ENCODE measurements at places on chromosomes 12 and 14. TPM values are rescaled to one million over a fixed set of nuclear protein-coding genes. Genes with fewer than 3 reads are reported as not detected.

The IPO4 gene
- 29.3 TPM for total RNA-seq

The MFAP5 gene
- total RNA-seq = 10.7 TPM

The PLD4 gene
- 0.39 TPM for total RNA-seq

The FOXN4 gene
- total RNA-seq = not detected

The STAB2 gene
- 0.85 TPM for total RNA-seq

The GLT8D2 gene
- total RNA-seq = 4.4 TPM

The ADGRD1 gene
- total RNA-seq = 2.6 TPM

The TSPAN9 gene
- total RNA-seq = 28.4 TPM

The LRRC10 gene
- total RNA-seq = not detected

The CMKLR1 gene
- total RNA-seq = 10.8 TPM

The SLC5A8 gene
- total RNA-seq = 0.49 TPM

The CNOT2 gene
- total RNA-seq = 86.2 TPM

- peak; percentile 25 for DNase-seq
Measured at GRCh38 chr14:59510966-59511365, 26.6 kb downstream of the JKAMP start.

- DNase-seq = no peak
Measured at GRCh38 chr14:72792051-72792788, 101.7 kb downstream of the DPF3 start.

DNA sequence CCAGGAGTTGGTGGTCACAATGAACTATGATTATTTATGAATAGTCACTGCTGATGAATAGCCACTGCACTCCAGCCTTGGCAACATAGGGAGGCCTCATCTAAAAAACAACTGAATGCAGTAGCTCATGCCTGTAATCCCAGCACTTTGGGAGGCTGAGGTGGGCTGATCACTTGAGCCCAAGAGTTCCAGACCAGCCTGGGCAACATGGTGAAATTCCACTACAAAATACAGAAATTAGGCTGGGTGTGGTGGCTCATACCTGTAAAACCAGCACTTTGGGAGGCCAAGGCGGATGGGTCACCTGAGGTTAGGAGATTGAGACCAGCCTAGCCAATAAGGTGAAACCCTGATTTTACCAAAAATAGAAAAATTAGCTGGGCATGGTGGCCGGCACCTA lies 13.5 kb upstream of the FAM177A1 start:
- DNase-seq = no peak

- no peak for DNase-seq
Measured at GRCh38 chr14:68677476-68677875, 115.4 kb downstream of the ZFP36L1 start.

GRCh38 chr14:76698631-76699030 lies 62.6 kb upstream of the VASH1 start:
- no peak for DNase-seq

GRCh38 chr12:106108185-106108835 lies 30.4 kb downstream of the NUAK1 start:
- DNase-seq = peak; percentile 69

DNA sequence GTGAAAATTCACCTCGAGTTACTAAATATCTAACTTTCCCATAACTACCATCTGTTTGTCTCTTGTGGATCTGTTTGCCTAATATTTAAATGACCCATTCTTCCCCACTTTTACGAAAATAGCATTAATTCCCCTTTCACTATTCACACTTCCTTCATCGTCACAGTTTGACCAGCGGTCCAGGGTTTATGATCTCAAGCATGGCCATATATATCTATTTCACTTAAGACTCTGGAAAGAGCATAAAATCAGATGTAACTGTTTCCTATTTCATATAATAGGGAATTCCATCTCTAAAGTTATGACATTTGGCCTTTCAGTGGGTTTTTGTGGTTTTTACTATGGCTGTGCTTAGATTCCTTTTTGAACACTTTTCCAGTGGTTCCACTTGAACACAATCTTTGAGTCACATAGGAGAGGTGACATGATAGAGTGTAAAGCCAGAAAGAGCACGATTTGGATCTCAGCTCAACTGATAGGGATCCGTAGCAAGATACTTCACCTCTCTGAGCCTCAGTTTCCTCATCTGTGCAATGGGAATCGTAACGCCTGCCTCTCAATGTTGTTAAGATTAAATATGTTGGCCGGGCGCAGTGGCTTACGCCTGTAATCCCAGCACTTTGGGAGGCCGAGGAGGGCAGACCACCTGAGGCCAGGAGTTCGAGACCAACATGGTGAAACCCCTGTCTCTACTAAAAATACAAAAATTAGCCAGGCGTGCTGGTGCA lies 754 bp upstream of the BCL2L14 start:
- DNase-seq = no peak

GRCh38 chr12:31574803-31575575 lies 15.9 kb downstream of the DENND5B start:
- DNase-seq = no peak

DNA sequence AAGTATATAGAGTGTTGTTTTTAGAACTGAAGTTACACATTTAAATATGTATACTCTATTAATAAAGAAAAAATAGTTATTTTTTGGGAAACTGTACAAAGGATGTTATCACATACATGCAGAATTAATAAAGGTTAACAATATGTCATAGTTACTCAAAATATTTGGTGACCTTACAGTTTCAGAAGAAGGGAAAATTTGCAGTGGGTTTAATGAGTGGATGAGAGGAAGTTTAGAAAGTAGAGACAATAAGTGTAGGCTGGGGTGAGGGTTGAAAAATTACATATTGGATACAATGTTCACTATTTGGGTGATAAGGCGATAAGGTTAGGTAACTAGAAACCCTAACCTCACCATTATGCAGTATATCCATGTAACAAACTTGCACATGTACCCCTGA lies 13.5 kb downstream of the WNK1 start:
- no peak for DNase-seq

GRCh38 chr12:133130808-133131128 lies 341 bp downstream of the ZNF10 start:
- peak; percentile 64 for DNase-seq

DNA sequence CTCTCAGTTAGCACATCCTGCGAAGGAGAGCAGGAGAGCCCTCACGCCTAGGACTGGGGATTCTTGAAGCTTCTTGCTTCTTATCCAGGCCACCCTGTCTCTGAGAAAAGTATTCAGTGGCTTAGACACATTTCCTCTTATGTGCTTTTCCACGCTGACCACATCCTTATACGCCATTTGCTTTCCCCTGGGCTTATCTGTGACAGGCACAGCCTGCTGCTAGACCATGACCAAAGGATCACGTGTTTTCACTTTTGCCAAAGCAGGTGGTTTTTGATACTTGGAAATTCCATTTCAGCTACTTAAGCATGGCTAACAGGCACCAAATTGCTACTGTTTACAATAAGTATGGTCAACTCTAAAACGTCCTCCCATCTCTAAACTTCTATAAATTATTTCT lies 587.4 kb downstream of the AACS start:
- DNase-seq = no peak

- DNase-seq = no peak
Measured at GRCh38 chr14:91330856-91331255, 86.4 kb upstream of the GPR68 start.

- DNase-seq = no peak
Measured at GRCh38 chr12:46669720-46670119, 156.1 kb downstream of the SLC38A4 start.

DNA sequence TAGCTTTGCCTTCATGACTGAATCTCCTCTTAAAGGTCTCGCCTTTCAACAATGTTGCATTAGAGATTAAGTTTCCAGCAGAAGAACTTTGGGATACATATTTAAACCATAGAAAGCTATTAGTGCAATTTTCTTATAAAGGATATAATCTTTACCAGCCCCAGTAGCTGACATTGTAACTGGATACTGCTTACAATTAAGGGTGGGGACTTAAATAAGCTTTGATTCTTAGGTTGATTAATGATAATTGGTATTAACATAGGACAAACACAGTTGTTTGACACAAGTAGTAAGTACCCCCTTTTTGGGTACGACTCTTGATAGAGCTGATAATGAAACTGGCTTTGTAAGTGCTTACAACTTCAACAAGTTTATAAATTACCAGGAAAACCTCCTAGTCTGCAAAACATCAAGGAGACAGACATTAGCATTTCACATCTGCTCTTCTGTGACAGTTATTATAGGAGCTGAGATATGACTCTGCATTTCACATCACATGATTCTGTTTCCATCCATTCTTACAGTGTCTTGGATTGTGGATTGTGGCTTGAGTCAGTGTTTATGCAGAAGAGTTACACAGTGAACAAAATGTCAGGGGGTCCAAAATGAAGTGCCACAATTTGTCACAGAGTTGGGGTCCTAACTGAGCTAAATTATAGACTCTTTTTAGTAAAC lies 249.1 kb upstream of the E2F7 start:
- no peak for DNase-seq

- DNase-seq = no peak
Measured at GRCh38 chr12:105574056-105574715, 243.7 kb downstream of the C12orf75 start.

DNA sequence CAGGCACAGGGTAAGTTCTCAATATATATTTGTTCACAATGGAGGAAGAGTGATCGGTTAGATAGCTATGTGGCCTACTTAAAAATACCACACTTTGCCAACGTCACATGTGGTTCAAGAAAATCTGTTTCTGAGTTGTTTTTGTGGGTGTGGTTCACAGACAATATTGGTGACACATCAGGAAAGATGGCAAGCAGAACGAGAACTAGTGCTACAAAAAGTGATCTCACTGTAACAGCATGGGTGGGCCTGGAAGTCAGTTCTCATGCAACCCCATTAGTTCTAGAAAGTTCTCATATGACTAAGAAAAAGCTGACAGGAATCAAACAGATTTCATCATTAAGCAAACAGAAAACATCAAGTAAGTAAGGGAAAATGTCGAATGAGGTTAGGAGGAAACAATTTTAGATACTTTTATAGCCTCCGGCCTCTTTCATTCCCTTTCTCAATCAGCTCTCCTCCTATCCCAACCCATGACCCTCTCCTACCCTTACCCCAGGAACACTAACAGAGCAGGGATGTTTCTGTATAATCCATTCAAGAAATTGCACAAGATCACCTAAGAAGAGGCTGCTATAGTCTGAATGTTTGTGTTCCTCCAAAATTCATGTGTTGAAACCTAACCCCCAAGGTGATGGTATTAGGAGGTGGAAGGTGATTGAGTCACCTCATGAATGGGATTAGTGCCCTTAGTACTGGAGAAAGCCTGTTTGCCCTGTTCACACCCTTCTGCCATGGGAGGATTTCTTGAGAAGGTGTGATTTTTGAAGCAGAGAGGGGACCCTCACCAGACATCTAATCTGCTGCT lies 15.5 kb upstream of the NTN4 start:
- no peak for DNase-seq
